Activated T-helper 1 cell treated with anti-CD3 and anti-CD28 coated beads, Interleukin-12 subunit alpha, Interleukin-12 subunit beta, Interleukin-2, Interleukin-4 antibody, amounts not matched to agents 30 ng/mL and 10 ng/mL and 1 ng/mL, durations not matched to agents 14 hours and 24 hours and 36 hours (primary cell): ENCODE measurements at places on chromosomes 7 and 10. TPM values are rescaled to one million over a fixed set of nuclear protein-coding genes. Genes with fewer than 3 reads are reported as not detected.

Gene TAS2R3
- total RNA-seq: 0.99 and 1.3 TPM in 2 replicates

Gene GPR141
- not detected in 2 replicates for total RNA-seq

Gene MCM10
- 104 and 106 TPM in 2 replicates for total RNA-seq

Gene ANKRD30A
- not detected in 2 replicates for total RNA-seq

Gene EGR2
- total RNA-seq: 268 and 282 TPM in 2 replicates

Gene CPVL
- not detected in 2 replicates for total RNA-seq

Gene PLAC9
- total RNA-seq: not detected in 2 replicates

Gene CFAP70
- total RNA-seq: 0.26 and 0.34 TPM in 2 replicates

Gene RHEB
- 62.5 and 65.5 TPM in 2 replicates for total RNA-seq

Gene CCDC7
- 9.0 and 10.2 TPM in 2 replicates for total RNA-seq

Gene C10orf53
- total RNA-seq: not detected in 2 replicates
